ENCODE measurements at places on chromosomes 6 and 20.

GRCh38 chr6:91161246-91161645, 574.4 kb upstream of the MAP3K7 start:
- DNase-seq, result no peak

DNA sequence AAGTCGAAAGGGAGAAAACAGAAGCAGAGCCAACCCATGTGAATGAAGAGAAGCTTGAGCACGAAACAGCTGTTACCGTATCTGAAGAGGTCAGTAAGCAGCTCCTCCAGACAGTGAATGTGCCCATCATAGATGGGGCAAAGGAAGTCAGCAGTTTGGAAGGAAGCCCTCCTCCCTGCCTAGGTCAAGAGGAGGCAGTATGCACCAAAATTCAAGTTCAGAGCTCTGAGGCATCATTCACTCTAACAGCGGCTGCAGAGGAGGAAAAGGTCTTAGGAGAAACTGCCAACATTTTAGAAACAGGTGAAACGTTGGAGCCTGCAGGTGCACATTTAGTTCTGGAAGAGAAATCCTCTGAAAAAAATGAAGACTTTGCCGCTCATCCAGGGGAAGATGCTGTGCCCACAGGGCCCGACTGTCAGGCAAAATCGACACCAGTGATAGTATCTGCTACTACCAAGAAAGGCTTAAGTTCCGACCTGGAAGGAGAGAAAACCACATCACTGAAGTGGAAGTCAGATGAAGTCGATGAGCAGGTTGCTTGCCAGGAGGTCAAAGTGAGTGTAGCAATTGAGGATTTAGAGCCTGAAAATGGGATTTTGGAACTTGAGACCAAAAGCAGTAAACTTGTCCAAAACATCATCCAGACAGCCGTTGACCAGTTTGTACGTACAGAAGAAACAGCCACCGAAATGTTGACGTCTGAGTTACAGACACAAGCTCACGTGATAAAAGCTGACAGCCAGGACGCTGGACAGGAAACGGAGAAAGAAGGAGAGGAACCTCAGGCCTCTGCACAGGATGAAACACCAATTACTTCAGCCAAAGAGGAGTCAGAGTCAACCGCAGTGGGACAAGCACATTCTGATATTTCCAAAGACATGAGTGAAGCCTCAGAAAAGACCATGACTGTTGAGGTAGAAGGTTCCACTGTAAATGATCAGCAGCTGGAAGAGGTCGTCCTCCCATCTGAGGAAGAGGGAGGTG, 38.7 kb downstream of the ZBTB2 start:
- DNase-seq, result no peak

DNA sequence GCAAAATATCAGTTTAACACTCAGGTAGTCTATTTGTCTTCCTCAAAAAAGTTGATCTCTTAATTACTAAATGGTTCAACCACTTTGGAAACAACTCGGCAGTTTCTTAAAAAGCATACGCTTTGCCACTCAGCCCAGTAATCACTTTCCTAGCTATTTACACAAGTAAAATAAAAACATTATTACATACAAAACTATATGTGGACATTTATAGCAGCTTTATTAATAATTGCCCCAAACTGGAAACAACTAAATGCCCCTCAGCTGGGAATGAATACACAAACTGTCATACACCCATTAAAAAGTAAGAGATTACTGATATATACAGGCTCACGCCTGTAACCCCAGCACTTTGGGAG, 7.4 kb downstream of the EEF1A1 start:
- DNase-seq, result no peak

DNA sequence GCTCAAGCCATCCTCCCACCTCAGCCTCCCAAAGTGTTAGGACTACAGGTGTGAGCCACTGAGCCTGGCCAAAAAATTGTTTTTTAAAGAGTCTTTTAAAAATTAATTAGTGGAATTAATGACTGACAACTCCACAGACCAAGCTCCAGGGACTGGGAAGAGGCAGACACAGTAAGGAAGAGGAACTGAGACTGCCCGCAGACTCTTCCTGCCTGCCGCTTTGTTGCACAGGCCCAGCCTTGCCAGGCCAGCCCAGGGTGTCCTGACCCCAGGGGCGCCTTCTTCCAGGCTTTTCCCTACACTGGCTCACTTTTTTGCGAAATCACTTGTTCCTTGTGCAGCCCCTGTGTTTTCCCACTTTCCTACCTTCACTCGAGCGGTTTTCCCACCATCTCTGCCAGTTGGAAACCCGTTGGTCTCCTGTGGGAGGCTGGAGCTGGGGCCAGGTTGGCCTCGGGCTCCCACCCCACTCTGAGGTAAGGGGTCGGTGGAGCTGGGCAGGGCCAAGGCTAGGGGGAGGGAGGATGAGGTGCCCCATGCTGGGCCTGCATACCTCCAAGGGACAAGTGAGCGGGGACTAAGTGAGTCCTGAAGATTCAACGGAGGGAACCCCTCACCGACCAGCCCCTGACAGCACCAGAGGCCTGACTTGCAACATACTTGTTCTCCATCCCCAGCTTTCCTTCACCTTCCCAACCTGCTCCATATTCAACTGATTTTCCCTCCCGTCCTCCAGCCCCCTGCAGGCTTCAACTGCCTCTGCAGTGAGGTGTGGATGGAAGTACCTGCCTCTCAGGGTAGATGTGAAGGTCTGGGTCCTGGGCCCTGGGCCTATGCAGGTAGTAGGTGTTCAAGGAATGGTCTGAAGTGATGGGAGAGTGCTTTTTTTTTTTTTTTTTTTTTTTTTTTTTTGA, 23.5 kb upstream of the SMIM29 start:
- DNase-seq, result no peak

GRCh38 chr20:49478266-49478665, 4.2 kb downstream of the KCNB1 start:
- no peak for DNase-seq

GRCh38 chr6:147022041-147022440, 182.2 kb upstream of the STXBP5 start:
- no peak for DNase-seq

DNA sequence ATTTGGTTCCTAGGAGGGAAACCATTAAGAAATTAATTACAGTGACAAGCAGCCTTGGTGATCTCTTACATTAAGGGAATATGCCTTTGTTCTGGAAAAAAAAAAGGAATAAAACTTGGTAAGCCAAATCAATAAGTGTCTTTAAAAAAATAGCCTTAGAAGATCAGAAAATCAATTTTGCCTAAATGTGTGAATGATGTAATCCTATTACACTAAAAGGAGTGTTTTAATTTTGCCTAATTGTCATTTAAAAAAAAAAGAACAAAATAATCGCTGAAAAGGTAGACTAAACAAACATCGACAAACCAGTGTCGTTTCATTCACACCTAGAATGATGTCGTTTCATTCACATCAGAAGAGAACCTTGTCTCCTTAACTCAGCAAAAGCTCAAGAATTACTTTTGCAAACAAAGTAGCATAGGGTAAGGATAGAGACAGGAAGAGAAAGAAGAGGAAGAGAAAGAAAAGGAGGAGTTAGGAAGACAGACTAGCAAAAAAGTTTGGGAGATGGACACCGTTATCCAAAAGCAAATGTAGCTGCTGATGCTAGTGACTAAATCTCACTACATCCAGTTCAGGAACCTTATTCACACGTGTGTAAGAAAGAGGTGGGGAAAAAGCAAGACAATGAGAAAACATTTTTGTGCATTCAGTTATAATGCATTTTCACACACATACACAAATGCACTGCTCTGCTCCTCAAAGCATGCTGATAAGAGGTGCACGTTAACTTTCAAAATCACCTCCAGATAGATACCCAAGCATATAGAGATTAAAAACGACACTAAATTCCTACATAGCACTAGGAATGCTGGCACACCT, 60.6 kb downstream of the HIVEP2 start:
- DNase-seq, result no peak

- no peak for DNase-seq
Measured at GRCh38 chr6:134795001-134795400, 154.9 kb downstream of the ALDH8A1 start.

- DNase-seq, result no peak
Measured at GRCh38 chr20:51678026-51678697, 90.0 kb downstream of the ATP9A start.

- DNase-seq, result peak; percentile 93
Measured at GRCh38 chr20:25318471-25319240, 70.8 kb downstream of the PYGB start.

DNA sequence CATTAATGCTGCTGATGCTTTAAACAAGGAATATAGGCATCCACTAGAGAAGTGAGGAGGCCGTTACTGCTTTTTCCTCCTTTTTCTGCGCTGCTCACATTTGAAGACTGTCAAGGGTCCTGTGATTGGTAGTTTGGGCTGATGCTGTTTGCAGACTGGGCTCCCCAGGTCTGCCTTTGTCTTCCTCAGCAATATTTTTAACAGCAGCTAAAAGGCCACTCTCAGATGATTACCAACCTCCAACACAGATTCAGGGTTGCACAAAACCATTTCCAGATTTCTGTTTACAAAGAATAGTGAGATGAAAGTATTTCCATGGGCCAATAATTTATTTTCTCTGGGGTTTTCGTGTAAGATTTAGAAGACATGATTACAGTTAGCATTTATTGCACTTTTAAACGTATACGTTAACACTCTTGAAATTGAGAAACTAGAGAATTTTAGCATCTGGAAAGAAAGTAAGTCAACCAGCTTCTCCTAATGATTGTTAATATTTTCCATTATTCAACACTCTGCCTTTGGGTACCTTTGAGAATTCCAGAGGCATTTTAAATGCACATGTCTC, 475.3 kb upstream of the SOX4 start:
- DNase-seq, result no peak

DNA sequence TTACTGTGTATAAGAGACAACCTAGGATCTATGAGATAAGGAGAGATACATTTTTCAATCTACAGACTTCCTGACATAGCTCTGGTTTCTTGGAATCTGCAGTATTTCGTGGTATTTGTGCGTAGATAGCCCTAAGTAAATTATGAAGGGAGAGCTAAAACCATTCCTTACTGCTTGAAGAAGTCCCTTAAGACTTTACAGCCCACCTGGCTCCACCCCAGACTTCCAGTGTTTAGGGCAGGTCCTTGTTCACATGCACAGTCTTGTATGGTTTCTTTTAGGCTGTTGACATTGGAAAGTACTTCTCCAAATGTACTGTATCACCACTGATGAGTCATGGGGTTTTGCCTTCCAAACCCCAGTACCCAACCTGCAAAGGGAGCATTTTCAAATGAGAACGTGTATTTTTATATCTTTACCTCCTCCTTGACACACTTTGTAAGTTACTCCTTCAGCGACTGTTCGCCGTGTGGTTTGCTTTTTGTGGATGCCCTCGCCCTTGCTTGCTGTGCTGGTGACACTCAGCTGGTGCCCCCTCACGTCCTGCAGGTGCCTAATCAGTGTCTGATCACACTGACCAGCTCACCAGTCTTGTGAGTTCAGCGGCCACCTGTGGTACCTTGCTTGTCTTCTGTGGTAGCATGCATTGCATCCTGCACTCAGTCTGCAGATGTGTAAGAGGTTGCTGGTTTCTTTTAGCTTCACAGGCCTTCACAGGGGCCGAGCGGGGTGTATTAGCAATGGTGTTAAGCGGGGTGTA, 73.3 kb downstream of the IGF2R start:
- DNase-seq, result no peak

- DNase-seq, result no peak
Measured at GRCh38 chr6:108862479-108863191, 14.4 kb downstream of the ARMC2 start.

- DNase-seq, result no peak
Measured at GRCh38 chr6:144898741-144899140, 613.6 kb downstream of the UTRN start.

All from SIG-M5 (cell line).